Stimulated activated CD4-positive, alpha-beta T cell treated with anti-CD3 and anti-CD28 coated beads, Interleukin-1b, Interleukin-23, amount 100 ng/mL, for 4 hours (primary cell): ENCODE measurements at places on chromosomes 5 and 9.

DNA sequence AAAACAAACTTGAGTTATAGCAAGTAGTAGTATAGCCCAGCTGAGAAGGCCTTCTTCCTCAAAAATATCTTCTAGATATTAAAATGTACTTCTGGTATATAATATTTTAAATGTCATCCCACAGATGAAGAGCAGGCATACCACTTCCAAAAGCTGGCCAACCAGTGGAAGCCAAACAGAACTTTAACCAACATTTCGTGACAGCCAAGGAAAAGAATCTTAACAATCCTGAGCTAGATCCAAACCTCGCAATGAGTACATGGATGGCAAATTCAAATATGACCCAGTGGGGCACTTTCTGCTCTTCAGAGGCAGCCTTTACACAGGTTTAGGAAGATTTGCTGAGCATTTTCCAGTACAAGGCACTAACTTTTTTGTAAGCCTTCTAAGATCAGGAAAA lies 91.8 kb upstream of the ACO1 start:
- no peak for DNase-seq

DNA sequence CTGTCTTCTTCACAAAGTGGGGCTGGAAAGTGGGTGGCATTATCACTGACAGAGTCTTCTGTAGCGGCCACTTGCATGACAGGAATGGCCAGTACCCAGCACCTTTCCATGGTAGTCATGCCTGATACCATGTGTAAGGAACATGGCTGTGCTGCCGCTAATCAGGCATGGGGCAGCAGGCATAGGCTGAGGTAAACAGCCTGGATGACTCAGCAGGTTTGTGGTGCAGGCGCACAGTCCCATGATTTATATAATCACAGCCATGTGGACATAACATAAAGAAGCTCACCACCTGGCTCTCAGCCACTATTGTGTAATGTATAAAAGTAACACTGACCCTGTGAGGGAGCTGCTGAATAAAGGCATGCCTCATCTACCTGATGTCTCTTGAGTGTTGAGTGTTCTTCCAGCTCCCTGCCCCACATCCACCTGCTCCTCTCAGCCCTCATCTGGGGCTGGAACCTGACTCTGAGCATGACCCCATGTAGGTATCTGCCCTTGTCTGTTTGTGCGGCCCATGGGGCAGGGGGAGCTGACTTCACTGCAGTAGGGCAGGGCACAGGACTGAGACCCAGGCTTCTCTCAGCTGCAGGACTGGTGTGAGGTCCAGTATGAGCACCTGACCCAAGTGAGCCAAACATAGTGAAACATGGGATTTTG lies 13.2 kb upstream of the ICE1 start:
- no peak for DNase-seq

GRCh38 chr5:153626836-153627235 lies 136.4 kb downstream of the GRIA1 start:
- no peak for DNase-seq

DNA sequence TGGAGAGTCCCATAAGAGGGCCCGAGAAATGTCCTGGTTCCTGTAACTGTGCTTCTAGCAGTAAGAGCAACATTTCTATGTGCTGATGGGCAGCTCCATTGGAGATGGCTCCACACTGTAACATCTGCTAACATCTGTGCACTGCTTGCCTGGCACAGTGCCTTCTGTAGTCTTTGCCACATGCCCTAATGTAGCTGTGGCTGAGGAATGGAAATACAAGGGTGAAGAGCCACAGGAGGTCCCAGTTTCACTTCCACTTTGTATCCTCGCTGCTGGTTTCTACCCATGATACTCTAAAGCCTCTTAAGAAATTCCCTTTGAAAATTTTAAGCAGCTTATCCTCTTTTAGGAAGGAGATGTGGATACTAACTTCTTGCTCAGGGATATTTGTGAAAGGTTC lies 97.4 kb downstream of the HOMER1 start:
- no peak for DNase-seq

GRCh38 chr9:91939978-91940377 lies 10.1 kb downstream of the ROR2 start:
- DNase-seq: no peak

DNA sequence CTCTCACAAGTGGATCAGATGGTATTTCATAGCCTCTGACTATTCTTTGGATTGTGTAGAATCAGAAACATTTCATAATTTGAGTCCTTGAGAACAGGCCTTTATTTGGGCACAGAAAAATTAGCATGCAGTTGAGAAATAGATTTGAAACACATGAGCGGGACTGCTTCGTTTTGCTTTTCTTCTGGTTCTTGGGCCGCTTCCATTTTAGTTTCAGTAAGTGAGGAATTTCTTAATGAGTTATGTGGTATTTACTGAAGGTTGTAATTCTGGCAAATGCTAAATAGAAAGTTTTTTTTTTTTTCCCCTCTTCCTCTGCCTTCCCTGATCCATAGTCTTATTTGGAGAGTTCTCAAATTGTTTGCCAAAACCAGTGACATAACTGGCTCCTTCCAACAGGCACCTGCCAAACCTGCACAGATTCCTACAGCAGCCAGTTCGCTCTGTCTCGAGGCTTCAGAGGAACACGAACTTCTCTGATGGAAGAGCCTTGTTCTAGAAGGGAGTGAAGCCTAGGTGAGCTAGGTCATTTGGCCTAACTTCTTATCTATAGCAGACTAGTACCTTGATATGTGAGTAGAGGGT lies 71.2 kb upstream of the SLC28A3 start:
- DNase-seq: no peak
